ENCODE measurements at places on chromosomes 12 and 14. TPM values are rescaled to one million over a fixed set of nuclear protein-coding genes. Genes with fewer than 3 reads are reported as not detected.

DNA sequence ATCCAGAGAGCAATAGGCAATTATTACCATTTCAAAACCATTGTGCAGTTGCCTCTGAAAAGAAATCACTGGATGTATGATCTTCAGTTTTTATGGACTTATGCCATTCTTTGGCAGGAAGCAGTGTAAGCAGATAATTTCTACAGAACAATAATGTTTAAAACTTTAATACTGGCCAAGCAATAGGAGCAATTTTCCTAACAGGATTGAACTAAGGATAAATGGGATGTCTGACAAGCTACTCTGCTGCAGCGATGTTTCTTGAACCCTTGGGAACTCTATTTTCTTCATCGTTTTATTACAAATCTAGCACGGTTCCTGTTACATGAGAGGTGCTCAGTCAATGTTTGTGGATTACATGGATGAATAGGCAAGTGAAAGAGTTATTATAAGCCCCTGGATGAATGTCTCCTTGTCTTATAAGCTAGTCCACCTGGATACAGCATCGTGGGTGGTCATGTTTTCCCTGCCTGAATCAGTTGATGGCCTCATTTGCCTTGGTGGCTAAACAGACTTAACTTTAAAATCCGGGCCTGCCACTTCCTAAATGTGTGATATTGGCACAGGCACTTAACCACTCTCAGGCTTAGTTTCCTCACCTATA, 68.2 kb upstream of the MDM1 start:
- DNase-seq: peak; percentile 11

Gene SLC5A8
- polyA plus RNA-seq: not detected

Gene ZFHX2
- 4.7 TPM for polyA plus RNA-seq

DNA sequence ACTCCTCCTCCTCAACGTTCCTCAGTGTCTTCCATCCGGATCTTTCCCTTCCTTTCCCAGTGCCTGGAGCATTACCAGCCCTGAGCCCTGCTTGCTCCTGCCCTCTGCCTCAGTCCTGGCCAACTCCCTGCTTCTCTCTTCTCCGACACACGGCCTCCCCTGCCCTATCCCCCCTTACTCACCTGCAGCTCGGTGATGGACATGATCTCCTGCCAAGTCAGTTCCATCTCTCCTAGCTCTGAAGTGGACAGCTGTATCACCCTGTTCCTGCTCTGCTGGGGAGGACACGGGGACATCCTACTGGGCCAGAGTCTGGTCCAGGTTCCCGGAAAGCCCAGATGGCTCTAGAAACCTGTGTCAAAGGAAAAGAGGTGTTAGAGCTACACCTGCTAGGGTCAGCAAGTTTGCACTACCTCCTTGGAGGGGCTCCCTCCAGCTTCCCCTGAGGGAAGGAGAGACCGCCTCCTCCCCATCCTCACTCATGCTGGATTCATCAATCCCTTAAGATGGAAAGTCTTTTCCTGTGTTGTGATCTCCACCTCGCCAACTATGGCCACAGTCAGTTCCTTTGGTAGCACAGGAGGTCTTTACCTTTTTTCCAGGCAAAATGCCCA, 5.8 kb downstream of the NFE2 start:
- no peak for DNase-seq

Gene RHEBL1
- polyA plus RNA-seq: 2.5 TPM

Gene TTC7B
- 45.7 TPM for polyA plus RNA-seq

DNA sequence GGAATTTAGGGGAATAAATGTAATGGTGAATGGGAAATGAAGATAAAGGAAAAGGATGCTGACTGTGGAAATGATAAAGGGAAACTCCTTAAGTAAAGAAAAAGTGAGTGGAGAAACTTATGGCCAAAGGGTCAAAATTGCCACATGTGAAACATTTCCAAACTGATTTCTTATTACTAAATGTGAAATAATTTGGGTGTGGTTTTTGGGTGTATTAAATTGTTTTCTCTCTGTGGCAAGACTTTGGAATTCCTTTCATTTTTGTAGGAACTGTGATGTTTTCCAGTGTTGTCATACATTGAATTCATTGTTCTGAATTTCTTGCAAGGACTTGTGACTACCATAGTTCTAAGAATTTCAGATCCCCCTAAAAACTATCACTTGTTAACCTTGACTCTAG, 1891.5 kb upstream of the SEL1L start:
- no peak for DNase-seq

DNA sequence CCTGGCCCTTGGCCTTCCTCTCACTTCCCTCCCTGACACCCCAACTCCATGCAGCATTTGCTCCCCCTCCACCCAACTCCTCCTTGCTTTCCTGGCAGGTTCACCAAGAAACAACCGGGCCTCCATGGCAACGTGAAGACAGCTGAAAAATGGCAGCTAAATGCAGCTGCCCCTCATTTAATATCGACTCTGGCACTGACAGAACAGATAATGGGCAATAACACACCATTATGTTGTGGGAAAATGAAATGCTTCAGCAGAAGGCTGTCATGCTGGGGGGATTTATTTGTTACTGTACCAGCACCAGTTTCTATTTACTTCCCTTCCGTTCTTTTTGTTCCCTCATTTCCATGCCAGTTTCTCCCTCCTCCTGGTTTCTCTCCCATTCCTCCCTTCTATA, 440.8 kb downstream of the NRXN3 start:
- no peak for DNase-seq

GRCh38 chr12:45877069-45877468, 113.3 kb downstream of the SCAF11 start:
- no peak for DNase-seq

- DNase-seq: no peak
These were observed 64.6 kb downstream of the CCDC88C start for GRCh38 chr14:91352728-91353692.

DNA sequence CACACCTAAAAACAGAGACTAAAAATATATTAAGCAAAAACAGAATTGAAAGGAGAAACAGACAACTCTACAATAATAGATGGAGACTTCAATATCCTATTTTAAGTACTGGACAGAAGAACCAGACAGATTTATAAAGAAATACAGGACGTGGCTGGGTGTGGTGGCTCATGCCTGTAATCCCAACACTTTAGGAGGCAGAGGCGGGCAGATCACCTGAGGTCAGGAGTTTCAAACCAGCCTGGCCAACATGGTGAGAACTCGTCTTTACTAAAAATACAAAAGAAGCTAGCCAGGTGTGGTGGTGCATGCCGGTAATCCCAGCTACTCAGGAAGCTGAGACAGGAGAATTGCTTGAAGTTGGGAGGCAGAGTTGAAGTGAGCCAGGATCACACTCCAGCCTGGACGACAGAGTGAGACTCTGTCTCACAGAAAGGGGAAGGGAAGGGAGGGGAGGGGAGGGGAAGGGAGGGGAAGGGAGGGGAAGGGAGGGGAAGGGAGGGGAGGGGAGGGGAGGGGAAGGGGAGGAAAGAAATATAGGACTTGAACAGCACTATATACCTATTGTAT, 53.0 kb downstream of the CDK17 start:
- DNase-seq: no peak

Gene FAM186B
- polyA plus RNA-seq: 2.5 TPM

- DNase-seq: no peak
These were observed 14.4 kb downstream of the FERMT2 start for GRCh38 chr14:52936437-52936836.

Gene TMEM132C
- 29.8 TPM for polyA plus RNA-seq

Gene MYF6
- polyA plus RNA-seq: 0.31 TPM

Gene PXN
- polyA plus RNA-seq: 59.0 TPM

- no peak for DNase-seq
These were observed 31.7 kb downstream of the RASAL1 start for GRCh38 chr12:113103756-113104450.

GRCh38 chr12:132356691-132357622, 27.6 kb upstream of the GALNT9 start:
- peak; percentile 81 for DNase-seq

DNA sequence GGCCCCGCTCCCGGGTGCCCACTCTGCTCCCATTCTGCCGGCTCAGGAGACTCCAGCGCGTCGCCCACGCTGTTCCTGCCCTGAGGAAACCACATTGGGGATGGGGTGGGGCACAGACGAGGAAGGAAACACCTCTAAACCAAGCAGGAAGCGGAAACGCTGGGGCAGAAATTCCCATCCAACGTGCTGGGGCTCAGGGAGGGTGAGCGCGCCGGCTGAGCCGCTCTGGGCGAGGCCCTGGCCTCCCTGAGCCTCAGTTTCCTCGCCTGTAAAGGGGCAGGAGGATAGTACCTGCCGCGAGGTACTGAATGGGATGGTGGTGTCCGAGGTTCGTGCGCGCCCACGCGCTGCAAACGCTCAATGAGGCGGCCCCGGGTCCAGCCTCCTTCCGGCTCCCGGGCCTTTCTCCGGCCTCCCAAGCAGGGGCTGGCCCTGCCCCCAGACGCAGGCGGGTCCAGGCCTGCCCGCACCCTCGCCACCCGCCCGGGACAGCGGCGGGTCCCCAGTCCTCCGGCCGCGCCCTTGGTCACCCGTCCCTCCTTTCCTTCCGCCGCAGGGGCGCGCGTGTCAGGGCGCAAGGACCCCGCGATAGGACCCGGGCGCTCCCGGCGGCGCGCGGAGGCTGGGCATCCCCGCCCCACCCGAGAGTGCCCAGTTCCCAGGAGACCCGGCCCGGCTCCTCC, 673 bp downstream of the BEGAIN start:
- no peak for DNase-seq

- no peak for DNase-seq
These were observed 790.8 kb upstream of the FBXO33 start for GRCh38 chr14:40222996-40223395.

Gene BCDIN3D
- polyA plus RNA-seq: 6.6 TPM

Gene TMEM63C
- 1.2 TPM for polyA plus RNA-seq

- no peak for DNase-seq
These were observed 13.8 kb downstream of the UBE2N start for GRCh38 chr12:93427779-93428564.

DNA sequence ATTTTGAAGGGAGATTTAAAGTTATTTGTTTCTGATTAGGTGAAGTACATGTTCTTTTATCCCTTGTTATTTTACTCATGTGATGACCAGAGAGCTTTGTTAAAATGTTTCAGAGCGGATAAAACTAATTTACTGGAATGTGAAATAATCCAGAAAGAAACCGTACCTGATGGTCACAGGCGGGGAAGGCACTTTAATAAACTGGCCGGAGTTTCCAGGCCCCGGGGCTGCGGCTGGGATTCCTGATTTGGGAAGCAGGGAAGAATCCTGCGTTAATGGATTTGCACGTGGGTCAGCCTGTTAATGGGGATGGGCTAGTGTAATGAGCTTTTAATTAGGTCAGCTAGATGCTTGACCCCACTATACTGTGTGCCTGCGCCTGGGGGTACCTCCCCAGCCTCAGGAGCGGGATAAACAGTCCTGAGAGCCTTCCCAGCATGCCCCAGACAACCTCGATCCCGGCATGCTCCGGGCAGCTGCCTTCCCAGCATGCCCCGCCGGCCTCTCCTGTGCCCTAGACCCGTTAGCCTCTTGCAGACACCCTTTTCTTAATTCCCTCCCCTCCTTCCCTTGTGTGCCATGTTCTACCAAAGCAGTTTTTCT, 208.6 kb upstream of the CDKN3 start:
- DNase-seq: no peak

Gene P2RX2
- 3.3 TPM for polyA plus RNA-seq

DNA sequence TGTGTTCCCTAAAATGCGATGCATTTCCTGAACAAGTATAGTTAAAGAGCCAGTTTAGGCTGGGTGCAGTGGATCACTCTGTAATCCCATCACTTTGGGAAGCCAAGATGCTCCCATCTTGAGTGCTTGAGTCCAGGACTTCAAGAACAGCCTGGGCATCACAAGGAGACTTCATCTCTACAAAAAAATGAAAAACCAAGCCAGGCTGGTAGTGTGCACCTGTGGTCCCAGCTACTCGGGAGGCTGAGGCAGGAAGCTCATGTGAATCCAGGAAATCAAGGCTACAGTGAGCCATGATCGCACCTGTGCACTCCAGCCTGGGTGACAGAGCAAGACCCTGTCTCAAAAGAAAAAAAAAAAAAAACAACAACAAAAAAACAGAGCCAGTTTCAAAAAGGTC, 26.3 kb downstream of the HECTD1 start:
- DNase-seq: no peak

DNA sequence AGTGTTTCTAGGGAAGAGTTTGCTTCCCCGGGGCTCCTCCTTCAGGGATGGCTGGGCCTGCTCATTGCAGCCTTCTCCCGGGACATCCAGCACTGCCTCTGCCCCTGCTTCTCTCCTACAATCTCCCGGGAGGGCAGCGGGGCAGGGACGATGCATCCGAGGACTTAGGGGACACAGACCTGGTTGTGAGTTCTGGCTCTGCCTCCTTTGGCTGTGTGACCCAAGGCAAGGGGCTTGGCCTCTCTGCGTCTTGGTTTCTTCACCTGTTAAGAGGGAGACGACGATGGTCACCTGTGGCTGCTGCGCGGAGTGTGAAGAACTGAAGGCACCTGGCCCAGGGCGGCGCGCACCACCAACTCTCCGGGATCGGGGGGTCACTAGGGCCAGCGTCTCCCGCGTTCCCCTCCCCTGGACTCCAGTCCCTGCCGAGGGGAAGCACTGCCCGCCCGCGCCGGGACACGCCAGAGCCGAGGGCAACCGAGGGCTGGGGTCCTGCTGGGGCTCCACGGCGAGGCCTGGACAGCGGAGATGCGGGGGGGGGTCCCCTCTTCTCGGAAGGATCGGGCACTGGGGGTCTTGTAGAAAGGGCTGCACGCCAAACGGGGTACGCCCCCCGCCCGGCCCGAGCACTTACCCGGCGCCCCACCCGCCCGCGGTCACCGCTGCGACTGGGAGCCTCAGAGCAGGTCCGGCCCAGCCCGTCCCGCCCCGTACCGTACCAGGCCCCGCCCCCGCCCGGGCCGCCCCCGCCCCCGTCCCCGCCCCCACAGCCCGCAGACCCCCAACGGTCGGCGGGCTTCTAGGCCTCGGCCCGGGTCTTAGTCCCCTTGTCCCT, at the start of gene HVCN1:
HVCN1 (minus strand) TSS at position 670 of the 835 bp plus-strand sequence. CDS start 5,870 bp downstream, outside the sequence.
- no peak for DNase-seq

Gene GALNT4
- 9.7 TPM for polyA plus RNA-seq

DNA sequence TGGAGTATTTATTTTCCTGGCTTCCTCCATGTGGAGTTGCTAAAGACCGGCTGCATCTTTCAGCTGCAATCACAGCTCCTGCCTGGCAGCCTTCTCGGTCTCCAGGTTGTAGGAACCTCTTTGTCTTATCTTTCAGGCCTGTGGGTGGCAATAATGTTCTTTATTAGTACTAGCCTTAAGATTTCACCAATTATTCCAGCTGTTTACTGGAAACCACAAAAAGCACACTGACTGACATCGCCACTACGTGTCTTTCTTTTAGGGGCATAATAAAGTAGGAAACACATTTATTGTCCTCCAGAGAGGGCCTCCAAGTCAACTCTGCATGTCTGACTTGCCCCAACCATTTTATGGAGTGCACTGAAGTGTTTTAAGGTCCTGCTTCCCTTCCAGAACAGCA, 1116.5 kb upstream of the TMEM132C start:
- DNase-seq: no peak

Gene TPH2
- 0.13 TPM for polyA plus RNA-seq

GRCh38 chr12:29735604-29736003, 48.1 kb downstream of the TMTC1 start:
- DNase-seq: no peak

GRCh38 chr14:64569138-64569631, 19.4 kb downstream of the PPP1R36 start:
- peak; percentile 67 for DNase-seq

Measured in right lung (tissue), 10 donors.